Hepatic stellate cell (primary cell): ENCODE measurements at places on chromosomes 3 and 15.

GRCh38 chr3:166422556-166422955, 585.3 kb upstream of the BCHE start:
- DNase-seq, result peak; percentile 1

- DNase-seq, result no peak
These were observed 573.3 kb upstream of the TBL1XR1 start for GRCh38 chr3:177770383-177771230.

DNA sequence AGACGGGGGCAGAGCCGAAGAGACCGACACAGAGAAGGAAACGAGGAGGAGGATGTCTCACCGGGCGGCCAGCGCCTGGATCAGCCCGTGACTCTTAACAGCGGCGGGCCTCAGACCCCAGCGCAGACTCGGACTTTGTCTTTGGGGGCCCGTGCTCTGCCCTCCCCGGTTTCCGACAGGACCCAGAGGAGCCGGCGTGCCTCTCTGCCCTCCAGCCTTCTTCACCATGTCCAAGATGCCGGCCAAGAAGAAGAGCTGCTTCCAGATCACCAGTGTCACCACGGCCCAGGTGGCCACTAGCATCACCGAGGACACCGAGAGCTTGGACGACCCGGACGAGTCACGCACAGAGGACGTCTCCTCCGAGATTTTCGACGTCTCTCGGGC, 1.0 kb downstream of the TSC22D2 start:
- DNase-seq, result no peak

DNA sequence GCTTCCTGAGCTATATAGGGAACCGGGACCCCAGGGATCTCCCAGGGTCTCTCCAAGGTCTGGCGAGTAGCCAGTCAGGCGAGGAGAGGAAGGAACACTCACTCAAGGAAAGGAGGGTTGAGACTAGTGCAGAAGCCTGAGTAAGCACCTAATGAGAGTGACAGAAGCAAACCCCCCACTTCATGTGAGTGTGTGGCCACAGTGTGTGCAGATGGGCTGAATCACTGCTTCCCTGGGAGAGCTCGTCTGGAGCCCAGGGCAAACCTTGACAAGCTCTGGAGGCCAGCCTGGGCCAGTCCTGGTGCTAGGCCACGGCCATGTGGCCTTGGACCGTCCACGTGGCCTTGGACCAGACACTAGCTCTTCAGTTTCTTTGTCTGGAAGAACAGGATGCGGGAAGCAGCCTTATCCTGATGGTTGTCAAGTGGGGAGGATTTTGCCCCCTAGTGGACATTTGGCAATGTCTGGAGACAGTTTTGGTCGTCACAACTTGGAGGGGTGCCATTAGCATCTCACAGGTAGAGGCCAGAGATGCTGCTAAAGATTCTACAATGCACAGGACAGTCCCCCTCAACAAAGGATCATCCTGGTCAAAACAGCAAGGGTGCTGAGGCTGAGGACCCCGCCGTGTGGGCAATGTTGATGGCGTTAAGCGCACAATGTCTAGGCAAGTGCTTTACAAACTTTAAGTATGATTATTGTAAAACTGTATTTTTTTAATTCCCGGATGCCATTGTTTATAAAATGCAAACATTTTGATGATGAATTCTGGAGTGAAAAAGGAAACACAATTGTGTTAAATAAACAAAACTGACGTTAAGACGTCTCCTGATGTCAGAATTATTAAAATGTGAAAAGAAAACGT, 34.8 kb upstream of the CTSH start:
- DNase-seq, result peak; percentile 80

GRCh38 chr15:64267331-64267973, 88.5 kb downstream of the CSNK1G1 start:
- no peak for DNase-seq

- DNase-seq, result no peak
These were observed 42.6 kb upstream of the MBNL1 start for GRCh38 chr3:152226176-152226575.

GRCh38 chr15:32730677-32731654, 13.2 kb downstream of the GREM1 start:
- no peak for DNase-seq
